Activated T-cell treated with anti-CD3 and anti-CD28 coated beads for 4 hours (primary cell): ENCODE measurements at places on chromosomes 3 and 15.

- DNase-seq: no peak
Observed at GRCh38 chr3:170057550-170057949, 19.8 kb downstream of the GPR160 start.

DNA sequence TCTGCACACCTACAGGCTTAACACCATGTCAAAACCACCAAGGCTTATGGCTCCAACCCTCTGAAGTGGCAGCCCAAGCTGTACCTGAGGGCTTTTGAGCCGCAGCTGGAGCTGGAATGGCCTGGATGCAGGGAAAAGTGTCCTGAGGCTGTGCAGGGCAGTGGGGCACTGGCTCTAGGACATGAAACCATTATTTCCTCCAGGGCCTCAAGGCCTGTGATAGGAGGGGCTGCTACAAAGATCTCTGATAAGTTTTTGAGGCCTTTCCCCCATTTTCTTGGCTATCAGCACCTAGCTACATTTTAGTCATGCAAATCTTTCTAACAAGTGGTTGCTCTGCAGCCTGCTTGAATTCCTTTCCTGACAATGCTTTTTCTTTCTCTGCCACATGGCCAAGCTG lies 37.6 kb downstream of the SPATA16 start:
- no peak for DNase-seq

- DNase-seq: peak; percentile 42
Observed at GRCh38 chr15:43133430-43134156, at the start of gene TMEM62. TMEM62 (plus strand) TSS chr15:43133586; CDS start chr15:43133803, 217 bp downstream.

- DNase-seq: no peak
Observed at GRCh38 chr3:58711871-58712270, 45.3 kb upstream of the FAM3D start.

GRCh38 chr3:177776661-177777101 lies 579.4 kb upstream of the TBL1XR1 start:
- DNase-seq: no peak

DNA sequence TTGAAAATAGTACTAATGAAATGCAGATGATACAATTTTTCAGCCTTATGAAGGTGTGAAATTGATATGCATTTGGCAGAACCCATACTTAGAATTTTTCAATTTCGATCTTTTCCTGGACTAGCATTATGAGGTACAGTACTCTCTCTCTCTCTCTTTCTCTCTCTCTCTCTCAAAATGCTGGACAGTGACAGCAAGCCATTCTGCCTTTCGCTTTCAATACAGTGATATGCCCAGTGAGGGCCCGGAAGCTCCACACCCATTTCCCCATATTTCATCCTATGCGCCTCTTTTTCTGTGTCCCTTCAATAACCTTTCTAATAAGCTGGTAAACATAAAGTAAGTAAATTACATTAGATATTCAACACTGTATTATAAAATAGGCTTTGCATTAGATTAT lies 595.0 kb upstream of the UBE2E2 start:
- DNase-seq: no peak

- DNase-seq: no peak
Observed at GRCh38 chr3:149969110-149969939, 1.4 kb downstream of the PFN2 start.

- no peak for DNase-seq
Observed at GRCh38 chr3:155991212-155991611, 120.8 kb downstream of the GMPS start.

- DNase-seq: no peak
Observed at GRCh38 chr15:93250950-93251349, 161.9 kb upstream of the RGMA start.

DNA sequence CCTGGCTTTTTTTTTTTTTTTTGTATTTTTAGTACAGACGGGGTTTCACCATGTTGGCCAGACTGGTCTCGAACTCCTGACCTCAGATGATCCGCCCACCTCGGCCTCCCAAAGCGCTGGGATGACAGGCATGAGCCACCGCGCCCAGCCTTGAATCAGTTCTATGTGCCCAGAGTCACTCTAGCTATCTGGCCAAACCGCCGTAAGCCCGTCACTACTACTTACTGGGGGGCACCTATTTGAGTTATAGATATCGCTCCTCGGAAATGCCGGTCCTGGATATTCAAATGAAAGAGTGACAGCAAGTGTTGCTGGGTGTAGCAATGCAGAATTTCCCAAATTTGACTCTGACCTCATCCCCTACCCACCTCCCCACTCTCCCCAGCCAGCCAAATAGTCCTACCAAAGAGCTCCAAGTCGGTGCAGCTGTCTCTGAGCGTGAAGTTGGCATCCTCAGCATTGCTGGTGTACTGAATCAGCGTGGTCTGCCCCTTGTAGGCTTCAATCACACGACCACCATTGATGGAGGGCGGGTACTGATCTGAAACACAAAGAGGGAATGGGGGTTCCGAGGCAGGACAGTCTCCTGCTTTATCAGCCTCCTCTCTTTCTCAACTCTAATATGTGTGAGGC lies 38.1 kb downstream of the MUC20 start:
- DNase-seq: no peak

GRCh38 chr15:81887912-81888311 lies 157.9 kb downstream of the MEX3B start:
- no peak for DNase-seq

DNA sequence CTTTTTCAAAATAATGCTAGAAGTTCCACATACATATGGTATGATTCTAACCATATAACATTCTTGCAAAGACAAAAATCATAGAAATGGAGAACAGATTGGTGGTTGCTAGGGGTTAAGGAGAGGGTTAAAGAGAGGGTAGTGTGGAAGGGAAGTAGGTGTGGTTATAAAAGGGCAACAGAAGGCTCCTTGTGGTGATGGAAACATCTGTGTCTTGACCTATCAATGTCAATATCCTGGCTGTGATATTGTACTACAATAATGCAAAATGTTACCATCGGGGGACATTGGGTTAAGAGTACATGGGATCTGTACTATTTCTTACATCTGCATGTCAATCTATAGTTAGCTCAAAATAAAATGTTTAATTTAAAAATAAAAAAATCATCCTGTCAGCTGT lies 67.8 kb upstream of the FSIP1 start:
- DNase-seq: no peak

DNA sequence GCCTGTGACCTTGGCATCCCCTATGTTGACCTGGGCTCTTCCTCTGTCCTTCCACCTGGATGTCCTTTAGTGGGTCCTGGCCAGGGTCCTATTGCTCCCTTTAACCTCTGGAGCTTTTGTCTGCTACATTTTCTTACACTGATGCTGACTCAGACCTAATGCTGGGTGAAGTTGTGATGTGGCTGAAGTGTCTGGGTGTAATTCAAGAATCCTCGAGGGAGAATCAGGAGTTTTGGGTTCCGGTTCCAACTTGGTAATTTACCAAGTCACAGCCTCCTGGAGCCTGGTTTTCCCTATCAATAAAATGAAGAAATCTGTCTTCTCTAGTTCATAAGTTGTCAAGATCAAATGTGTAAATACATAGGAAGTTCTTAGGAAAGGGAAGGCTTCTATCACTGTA lies 25.6 kb downstream of the CEP19 start:
- no peak for DNase-seq

GRCh38 chr3:17287006-17287689 lies 402.4 kb downstream of the PLCL2 start:
- no peak for DNase-seq

GRCh38 chr3:40715551-40715950 lies 190.8 kb downstream of the ZNF621 start:
- DNase-seq: no peak

DNA sequence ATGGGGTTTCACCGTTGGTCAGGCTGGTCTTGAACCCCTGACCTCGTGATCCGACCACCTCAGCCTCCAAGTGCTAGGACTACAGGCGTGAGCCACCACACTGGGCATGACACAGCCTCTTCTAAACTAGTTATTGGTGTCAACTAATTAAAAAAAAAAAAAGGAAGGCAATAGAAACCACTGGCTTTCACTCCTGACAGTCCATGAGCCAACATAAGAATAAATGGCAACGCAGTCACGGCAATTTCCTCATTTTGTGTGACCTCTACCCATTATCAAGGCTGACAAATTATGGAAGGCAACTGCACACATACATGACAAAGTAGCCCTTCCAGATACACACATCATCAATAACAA lies 5.9 kb downstream of the ARHGEF3 start:
- DNase-seq: no peak
